ENCODE measurements at places on chromosomes 2 and 18.

- DNase-seq: no peak
Measured at GRCh38 chr2:238855891-238856580, 8.2 kb downstream of the TWIST2 start.

GRCh38 chr2:38218591-38218991 lies 142.6 kb upstream of the CYP1B1 start:
- DNase-seq: peak; percentile 20

- no peak for DNase-seq
Measured at GRCh38 chr2:179825494-179825893, 35.9 kb downstream of the ZNF385B start.

DNA sequence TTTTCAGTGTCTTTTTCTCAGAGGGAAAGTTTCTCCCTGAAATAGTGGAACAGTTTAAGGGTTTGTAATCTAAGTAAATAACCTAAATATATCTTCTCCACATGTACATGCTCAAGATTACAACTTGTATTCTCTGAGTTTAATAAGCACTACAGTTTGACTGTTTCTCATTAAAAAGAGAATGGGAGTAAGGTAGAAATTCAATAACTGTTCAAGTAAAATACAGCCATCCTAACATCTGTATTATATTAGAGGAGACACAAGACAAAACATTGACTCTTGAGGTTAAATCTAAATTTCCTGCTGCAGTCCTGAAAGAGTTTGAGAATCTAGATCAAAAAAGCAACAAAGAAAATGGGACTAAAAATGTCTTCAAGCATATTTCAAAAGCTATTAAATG lies 73.0 kb upstream of the ZNF397 start:
- no peak for DNase-seq

- no peak for DNase-seq
Measured at GRCh38 chr18:30405038-30405437, 637.5 kb downstream of the DSC3 start.

GRCh38 chr2:217729421-217730053 lies 273.3 kb downstream of the TNS1 start:
- peak; percentile 88 for DNase-seq

DNA sequence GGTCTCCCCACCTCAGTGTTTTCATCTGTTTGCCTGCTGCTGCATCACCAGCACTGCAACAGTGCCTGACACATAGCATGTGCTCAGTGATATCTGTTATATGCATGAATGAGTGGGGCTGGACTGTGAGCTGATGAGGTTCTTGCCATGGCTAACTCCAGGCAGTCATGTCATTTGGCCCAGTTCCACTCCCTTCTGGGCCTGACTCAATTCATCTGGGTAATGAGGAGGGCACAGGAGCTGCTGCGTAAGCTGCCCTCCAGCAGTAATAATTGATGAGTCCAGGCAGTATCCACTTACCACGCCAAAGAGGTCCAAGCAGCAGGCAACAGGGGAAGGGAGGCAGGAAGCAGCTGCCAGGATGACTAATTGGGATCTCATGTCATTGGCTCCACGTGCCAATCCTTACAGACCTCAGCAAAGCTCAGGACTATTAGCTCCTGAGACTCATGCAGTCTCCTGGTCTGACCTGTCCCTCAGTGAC lies 34.1 kb upstream of the MAT2A start:
- peak; percentile 90 for DNase-seq

Data from fibroblast of skin of abdomen (primary cell).